GF-D8 (cell line): ENCODE measurements at places on chromosomes 11 and 22.

DNA sequence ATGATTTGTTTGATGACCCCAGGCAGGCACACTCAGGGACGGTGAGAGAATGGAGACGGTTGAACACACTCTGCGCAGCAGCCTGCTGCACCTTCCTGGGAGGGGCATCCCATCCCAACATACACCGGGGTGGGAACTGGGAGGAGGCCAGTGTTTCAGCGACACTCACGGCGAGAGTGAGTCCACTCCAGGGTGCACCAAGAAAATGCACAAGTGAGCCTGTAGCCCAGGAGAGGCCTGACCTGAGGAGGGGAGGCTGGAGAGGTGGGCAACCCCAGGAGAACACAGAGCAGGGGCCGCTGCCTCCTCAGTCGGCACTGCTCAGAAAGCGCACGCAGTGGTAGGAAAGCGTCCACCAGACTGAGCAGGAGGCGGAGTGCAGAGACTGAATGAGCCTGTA lies 54.5 kb downstream of the IGF2 start:
- no peak for DNase-seq

- no peak for DNase-seq
Measured at GRCh38 chr22:31609716-31610115, 52.3 kb downstream of the PISD start.

DNA sequence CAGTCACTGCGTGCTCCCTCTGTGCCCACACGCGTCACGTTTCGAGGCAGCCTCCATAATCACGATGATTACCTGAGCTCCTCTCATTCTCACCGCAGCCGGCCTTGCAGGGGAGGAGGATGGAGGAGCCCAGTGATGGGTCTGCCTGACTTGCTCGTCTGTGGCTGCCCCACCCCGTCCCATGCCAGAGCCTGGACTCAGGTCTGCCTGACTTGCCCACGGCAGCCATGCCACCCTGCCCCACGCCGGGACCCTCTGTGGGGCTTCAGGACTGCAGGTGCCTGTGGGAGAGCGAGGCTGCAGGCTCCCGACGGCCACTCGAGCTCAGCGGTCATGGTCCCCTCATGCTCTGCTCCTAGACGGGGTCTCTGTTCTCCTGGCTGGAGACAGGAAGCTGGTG lies 1025.1 kb downstream of the BRD1 start:
- DNase-seq = no peak

GRCh38 chr11:121350314-121351082 lies 57.9 kb downstream of the SC5D start:
- no peak for DNase-seq

DNA sequence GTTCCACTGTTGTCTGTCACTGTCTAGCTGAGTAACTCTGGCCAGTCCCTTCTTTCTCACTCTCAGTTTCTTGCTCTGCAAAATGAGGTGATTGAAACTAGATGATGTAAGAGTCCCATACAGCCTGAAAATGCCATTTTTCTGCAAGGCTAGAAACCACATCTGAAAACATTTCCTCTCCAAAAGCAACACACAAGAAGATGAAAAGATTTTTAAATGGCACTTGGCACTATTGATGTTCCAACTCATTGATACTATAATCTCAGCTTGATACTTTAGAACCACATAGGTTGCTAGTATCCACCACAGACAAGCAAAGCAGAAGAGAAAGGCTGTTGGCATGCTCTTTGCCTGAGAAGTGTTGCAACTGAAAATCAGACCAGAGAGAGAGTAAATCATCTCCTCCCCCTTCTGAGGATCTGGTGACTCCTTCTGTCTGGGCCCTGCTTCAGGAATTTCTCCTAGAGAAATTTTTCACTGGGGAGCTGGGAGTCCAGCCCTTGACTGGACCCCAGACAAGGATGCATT lies 1217.9 kb downstream of the LRRC4C start:
- no peak for DNase-seq

DNA sequence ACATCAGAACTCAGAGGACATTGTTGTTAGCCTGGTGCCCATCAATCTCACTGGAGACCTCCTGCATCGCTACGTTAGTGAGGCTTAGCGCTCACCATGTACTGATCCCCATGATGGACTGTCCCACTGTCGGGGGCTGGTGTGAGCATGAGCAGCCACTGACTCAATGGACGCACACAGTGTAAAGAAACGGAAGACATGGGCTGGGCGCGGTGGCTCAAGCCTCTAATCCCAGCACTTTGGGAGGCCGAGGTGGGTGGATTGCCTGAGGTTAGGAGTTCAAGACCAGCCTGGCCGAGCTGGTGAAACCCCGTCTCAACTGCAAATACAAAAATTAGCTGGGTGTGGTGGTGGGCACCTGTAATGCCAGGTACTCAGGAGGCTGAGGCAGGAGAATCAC lies 112.9 kb downstream of the CRYBB2 start:
- no peak for DNase-seq

DNA sequence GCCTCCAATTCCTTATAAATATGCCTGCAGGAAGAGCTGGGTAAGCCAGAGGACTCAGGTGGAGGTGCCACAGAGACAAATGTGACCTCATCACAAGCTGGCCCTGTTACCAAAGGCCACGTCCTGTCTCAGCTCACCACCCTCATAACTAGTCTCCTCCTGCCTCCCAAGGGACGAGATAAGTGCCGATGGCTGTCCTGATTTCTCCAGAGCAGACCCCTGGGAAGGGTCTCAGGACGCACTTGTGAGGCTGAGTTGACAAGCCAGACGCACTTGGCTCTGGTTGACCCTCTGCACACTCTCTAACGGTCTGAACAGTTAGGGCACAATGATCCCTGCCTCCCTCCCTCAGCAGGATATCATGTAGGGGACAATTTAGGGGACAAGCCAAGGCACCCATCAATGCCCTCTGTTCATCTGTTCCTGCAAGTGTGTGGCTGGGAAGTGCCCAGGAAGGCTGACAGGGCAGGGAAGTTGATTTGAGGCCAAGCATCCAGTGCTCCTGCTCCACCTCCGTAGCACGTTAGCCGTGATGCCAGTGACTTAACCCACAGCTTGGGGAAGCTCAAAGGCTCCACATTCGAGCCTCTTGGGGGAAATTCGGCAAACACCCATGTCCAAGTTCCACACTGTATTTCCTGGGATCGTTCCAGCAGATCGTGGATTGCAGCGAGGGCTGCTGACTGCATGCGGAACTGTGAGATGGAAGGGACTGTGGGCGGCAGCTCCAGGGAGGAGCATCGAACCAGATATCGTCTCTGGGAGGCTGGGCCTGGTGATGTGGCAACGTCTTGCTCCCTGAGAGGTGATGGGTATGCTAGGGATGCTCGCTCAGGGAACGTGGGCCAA lies 2.8 kb downstream of the SMIM38 start:
- DNase-seq = no peak

DNA sequence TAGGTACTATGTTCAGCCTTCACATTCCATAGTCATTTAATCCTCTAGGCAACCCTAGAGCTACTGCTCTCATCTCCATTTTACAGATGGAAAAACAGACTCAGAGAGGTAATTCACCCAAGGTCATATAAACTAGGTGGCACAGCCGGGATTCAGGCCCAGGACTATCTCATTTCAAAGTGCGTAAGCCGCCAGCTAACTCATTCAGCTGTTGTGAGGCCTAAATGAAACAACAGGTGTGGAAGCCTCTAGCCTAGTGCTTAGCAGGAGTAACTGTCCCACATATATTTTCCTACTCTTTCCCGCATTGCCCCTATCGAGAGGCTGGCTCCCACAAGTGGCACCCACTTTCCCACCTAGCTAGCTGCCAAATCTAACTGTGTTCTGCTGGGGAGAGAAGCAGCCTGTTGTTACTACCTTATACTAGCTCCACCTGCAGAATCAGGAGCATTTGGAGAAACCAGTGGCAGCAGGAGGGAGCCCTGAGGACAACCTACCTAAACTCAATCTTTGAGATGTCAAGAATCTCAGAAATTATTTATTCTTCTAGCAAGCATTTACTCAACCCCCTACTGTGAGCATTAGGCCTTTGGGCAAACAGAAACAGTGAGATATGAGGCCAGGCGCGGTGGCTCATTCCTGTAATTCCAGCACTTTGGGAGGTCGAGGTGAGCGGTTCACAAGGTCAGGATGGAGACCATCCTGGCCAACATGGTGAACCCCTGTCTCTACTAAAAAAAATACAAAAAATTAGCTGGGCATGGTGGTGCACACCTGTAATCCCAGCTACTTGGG lies 20.9 kb downstream of the PRG3 start:
- no peak for DNase-seq

- no peak for DNase-seq
Measured at GRCh38 chr11:95153857-95154246, 64.2 kb downstream of the ENDOD1 start.

DNA sequence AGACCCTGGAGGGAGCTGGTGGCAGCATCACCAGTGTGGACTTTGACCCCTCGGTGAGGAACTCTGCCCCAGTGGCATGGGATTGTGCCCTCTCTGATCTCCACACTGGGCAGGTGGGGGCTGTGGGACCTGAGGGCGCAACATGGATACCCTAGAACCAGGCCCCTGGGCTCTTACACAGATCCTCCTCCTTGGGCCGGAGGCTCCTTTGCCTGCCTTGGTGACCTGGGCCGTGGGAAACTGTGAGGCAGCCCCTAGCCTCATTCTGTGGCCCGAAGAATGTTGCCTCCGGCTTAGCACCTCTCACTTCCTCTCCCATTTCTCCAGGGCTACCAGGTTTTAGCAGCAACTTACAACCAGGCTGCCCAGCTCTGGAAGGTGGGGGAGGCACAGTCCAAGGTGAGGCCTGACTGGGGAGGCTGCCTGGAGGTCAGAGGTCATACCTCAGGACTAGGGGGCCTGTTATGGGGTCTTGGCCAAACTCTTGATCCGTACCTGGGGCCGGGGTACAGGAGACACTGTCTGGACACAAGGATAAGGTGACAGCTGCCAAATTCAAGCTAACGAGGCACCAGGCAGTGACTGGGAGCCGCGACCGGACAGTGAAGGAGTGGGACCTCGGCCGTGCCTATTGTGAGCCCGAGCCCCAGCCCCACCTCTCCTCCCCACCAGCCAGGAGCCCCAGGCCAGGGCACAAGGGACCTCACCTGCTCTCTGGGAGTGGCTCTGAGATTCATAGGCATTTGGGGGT lies 12.2 kb downstream of the ATG16L2 start:
- no peak for DNase-seq

DNA sequence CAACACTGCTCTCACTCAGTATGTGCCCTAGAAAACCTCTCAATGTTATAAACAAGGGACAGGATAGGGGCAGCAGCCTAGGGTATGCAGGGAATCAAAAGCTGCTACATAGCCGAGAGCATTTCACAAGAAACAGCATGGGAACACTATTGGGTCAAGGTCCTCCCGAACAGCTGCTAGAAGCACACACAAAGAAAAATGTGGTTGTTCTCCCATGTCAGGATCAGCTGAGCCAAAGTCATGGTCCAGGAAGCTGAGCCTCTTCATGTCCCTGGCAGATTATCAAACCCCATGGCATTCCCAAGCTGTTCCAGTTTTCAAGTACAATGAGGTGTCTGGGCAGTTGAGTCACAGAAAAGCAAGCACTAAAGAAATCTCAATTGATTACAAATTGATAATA lies 21.0 kb upstream of the GDPD4 start:
- DNase-seq = no peak

- DNase-seq = no peak
Measured at GRCh38 chr11:68414496-68415221, 45.9 kb upstream of the PPP6R3 start.

DNA sequence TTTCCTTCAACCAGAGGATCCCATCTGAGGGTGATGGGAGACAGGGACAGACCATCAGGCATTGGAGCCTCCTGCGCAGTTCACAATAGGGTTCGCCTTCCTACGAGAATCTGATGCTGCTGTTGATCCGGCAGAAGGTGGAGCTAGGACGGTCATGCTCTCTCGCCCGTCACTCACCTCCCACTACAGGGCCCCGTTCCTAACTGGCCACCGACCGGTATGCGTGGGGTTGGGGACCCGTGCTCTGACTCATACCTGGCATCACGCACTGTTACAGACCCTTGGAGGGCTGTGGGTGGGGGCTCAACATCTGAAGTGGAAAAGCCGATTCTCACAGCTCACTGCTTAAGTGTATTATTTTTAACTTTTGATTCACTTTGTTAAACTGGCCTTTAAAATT lies 402.3 kb downstream of the BRD1 start:
- DNase-seq = no peak

- DNase-seq = no peak
Measured at GRCh38 chr11:64122411-64123410, 43.2 kb downstream of the MACROD1 start.

DNA sequence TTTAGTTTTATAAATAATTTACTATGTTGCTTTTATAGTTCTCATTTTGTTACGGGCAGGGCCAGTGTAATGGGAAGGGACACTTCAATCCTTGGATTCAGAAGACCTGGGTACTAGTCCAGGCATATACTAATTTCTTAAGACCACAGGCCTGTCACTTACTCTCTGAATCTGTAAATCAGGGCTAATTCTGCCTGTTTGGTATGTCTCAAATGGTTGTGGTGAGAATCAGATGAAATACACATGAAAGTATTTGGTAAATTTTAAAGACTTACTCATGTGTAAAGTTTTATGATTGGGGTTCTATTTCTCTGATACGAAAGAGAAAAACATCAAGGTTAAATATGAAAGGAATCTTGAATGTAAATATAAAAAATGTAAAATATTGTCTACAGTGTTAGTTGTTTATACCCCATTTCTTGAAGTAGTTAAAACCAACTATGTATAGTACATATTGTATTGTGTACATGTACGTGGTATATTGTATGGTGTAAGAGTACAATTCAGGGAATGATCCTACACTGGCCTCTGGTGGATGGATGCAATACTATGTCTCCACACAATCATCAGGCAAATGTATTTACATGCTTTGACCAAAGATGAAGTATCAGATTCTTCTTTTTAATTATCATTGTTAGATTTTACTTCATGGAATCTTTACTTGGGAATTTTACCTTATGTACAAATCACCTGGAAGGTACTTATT lies 24.5 kb upstream of the RAG2 start:
- no peak for DNase-seq

DNA sequence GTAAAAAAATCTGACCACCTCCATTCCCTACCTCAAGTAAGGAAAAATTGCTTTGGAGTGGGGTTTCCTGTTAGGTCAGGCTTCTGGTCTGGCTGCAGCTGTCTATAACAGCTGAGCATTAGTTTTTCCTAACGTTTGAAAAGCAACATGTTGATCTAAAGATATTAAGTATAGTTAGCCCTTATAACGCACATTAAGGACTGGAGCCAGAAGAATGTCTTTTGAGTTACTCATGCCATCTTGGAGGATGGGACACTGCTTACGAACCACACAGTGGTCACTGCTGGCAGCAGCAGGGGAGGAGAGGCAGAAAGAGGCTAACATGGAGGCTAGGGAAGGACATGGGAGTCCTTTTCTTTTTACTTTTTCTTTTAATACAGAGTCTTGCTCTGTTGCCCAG lies 44.1 kb upstream of the GDPD4 start:
- no peak for DNase-seq

DNA sequence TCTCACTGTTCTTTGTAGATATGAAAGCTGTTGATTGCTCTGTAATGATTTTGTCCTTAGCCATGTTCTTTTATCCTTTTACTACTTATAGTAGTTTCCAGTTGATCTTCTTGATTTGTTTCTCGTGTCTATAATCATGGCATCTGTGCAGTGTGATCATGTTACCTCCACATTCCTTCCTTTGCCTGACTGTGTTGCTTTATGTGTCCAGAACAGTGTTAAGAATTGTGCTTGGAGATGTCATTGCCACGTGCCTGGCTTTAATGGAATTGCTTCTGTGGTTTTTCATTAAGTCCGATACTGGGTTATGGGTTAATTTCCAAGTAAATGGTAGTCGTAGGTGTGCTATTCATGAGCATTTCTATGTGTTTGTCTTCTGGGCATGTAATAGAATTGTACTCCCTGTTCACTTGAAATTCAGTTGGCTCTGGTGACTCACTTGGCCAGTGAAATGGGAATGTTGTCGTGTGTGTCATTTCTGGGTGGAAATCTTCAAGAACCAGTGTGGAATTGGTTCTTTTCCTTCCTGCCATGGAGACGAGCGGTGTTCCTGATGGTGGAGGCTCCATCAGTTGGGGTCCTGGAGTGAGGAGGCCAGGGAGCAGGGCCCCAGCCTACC lies 6.8 kb downstream of the GTSE1 start:
- no peak for DNase-seq
